Fibroblast of skin of back (primary cell): ENCODE measurements at places on chromosomes 13 and 19.
A peak's percentile ranks its signal among the peaks of the same experiment; 100 is the strongest.

GRCh38 chr13:74761801-74762757, 627.9 kb upstream of the KLF12 start:
- peak; percentile 74 for DNase-seq

- peak; percentile 67 for DNase-seq
Measured at GRCh38 chr19:18940769-18941627, at the start of gene HOMER3. HOMER3 (minus strand) TSS chr19:18941217; CDS start chr19:18938982, 2,235 bp downstream.

DNA sequence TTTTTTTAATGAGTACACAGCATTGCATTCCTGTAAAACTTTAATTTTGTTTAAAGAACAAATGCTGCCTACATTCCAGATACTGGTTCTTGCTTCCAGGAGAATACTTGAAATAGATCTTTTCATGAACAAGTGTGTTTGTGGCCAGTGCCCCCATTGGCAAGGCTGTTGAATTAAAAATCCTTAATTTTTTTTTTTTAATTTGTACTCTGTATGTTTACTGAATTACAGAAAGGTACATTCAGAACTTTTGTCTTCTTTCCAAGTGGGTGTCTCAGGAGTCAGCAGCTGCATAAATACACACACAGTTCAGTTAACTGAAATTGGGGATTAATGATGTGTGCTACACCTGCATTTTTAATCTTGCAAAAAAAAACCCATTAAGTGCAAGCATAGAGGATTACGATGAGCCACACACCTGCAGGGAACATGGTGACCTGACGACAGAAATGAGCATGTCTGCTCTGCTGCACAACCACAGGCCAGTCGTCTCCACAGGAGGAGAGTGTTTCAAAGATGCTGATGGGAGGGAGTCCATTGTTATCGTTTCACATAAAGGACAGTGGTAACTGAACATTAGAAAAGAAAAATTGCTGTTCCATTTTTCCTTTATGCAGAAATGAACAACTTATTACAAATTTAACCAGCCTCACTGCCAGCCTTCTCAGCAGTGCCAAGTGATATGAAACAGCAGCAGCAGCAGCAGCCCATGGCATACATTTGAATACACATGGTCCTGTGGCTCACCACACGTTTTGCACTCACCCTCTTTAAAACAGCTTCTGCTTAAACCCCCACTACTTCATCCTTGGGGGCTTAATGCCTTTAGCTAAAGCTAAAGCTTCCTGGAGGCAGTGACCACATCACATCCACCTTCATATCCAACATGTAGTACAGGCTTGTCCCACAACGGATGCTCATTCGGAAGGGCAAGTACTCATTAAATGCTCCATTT, 72.3 kb upstream of the RFC3 start:
- no peak for DNase-seq

GRCh38 chr13:108297114-108297513, 27.6 kb downstream of the TNFSF13B start:
- DNase-seq: no peak

- DNase-seq: peak; percentile 8
Measured at GRCh38 chr19:19628501-19629134, 598 bp upstream of the LPAR2 start.

DNA sequence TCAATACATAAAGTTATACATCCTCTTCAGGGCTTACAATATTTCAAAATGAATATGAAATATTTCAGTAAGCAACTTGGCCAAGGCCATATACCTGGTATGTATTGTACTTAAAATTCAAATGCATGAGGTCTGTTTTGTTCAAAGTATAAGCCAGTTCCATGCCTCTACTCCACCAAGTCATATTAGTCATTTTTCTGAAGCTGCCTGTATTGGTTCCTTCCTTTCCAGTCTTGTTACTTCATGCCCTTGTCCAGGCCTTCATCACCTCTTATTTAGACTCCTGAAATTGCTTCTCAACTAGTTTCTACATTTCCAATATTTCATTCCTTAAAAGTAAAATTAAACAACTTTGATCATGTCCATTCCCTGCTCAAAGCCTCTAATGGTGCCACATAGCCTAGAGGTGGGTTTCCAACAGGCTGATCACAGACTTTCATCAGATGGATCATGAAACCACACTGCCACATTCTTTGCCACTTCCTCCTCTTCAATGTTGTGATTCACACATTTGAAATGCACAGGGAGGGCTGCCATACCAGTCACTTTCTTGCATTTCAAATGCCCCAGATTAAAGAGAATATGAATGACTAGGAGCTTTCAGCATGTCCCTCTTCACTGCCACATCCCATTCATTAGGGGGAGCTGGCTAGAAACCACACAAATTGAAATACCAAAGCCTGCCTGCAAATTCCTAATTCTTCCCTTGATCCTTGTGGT, 424.1 kb upstream of the DACH1 start:
- peak; percentile 93 for DNase-seq

DNA sequence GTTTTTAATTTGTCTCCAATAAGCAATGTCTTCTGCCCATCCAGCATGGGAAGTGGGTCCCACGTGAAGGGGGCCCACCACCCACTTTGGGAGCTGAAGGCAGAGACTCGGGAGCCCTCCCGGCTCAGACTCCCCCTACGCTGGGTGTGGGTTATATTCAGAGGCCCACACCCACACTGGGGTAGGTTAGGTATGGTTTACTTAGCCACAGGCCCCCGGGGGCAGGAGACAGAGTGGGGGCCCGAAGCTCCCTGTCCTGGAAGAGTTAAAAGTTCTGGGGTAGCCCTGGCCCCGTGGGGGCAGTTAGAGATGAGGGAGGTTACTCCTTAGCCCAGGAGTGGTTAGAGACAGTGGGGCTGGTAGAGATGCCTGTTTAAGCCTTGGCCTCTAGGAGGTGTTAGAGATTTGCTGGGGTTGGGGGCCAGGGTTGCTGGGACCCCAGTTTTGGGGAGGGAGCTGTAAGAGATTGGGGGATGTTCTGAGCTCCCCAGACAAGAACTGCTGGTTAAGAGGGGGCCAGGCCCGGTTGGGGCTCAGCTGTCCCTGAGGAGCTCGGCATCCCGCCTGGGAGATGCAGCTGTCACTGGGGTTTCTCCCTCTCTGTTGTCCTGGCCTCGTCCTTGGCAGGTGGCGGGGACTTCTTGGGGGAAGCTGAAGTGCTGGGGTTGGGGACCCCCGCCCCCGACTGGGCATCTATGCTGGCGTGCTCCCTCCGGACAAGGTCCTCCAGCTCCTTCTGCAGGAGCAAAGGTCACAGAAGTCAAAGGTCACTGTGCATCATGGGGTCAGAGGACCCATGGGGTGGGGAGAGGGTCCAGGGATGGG, 712 bp upstream of the RINL start:
- no peak for DNase-seq

- DNase-seq: no peak
Measured at GRCh38 chr13:45879666-45880065, 28.1 kb upstream of the SIAH3 start.

DNA sequence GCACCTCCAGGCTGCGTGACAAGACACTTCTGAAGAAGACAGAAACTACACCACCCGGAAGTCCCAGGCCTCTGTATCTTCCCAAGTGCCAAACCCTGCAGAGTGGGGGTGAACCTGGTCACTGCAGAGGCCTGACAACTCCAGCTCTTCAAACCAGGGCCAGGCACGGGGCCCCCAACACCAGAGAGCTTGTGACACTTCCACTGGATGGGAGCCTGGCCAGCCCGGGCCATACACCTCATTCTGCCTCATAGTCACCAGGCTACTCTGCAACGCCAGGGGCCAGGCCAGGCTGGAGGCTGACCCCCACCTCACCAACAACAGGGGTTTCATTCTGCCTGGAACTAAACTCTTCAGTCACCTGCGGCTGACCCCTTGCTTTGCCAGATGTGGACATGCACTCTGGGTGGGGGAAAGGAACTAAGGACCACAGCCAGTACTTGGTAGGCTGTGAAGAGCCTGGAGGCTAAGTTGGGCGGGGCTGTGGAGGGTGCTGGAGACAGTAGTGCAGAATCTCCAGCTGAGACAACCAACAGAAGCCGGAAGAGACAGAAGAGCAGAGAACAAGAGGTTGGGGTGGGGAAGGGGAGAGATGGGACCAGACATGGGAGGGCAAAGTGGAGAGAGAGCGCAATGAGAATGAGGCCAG, 23.0 kb downstream of the TUBA3C start:
- DNase-seq: no peak

GRCh38 chr19:8208119-8208921, 850 bp upstream of the CERS4 start:
- DNase-seq: no peak

DNA sequence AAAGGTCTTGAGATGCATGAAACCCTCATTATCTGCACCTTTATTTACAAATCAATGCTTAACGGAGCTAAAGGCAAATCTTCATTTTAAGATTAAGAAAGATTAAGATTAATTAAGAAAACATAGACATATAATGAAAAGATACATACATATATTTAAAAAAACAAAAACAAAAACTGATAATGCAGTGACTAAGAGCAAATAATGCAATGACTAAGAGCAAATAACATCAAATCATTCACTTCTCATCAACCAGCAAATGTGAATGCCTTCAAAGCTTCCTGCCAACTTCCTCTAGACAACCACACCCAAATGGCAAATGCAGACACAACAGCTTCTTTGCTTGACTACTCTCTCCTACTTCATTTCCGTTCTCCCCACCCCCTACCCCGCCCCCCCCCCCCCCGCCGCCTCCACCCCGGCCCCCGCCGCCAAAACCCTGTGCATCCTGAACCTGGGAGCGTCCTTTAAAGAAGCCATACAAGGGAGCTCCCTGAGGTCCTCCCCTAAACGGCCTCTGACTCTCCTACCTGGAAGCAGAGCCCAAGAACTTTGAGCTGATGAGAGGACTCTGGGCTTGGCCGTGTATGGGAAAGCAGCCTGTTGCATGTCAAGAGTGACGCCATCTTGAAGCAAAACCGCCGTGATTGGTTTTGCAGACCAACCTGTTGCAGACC, 24.5 kb downstream of the TEX101 start:
- DNase-seq: peak; percentile 54

DNA sequence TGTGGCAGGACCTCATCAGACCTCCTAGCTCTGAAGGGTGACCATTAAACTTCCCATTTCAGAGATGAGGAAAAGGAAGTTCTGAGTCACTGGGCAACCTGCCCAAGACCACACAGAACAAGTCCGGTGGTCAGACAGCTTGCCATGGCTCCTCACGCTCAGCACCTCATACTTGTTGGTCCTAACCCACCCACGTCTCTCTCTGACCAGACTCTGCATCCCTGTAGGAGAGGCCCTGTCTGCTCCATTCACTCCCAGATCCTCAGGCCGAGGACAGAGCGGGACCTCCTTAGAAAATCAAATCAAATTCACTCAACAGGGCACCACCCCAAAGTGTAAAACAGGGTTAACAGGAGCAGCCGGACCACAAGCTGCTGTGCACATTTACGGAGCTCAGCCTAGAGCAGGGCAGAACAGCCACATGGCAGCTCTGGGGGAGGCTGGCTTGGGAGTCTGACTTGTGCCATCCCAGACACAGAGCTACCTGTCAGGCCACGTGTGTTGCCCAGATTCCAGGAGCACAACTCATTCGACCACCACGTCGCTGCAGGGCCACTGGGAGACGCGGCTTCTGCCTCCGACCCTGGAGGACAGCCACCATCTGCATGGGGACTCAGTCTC, 1.7 kb downstream of the MIER2 start:
- DNase-seq: peak; percentile 80

- DNase-seq: peak; percentile 3
Measured at GRCh38 chr13:77810430-77810829, 108.2 kb downstream of the EDNRB start.

- DNase-seq: no peak
Measured at GRCh38 chr19:13064092-13064489, 38.6 kb downstream of the LYL1 start.

- no peak for DNase-seq
Measured at GRCh38 chr13:99702687-99703319, 201.5 kb downstream of the TM9SF2 start.

GRCh38 chr13:87093399-87093798, 577.8 kb upstream of the SLITRK5 start:
- no peak for DNase-seq

DNA sequence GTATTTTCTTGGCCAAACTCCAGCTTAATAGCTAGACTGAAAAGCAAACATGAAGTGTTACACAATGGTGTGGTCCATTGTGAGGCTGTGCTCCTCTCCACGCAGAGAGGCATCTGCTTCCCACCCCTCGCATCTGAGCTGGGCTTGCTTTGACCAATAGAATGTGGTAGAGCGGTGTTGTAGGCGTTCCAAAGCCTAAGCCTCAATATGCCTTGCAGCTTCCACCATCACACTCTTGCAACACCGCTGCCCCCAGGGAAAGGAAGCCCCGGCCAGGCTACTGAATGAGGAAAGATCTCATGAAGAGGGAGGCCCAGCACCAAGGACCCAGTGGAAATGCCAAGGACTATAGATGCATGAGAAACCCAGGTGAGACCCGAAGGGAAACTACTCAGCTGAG, 9.4 kb downstream of the FLT1 start:
- no peak for DNase-seq
